Stimulated activated CD4-positive, alpha-beta T cell treated with anti-CD3 and anti-CD28 coated beads, Interleukin-4, amount 100 ng/mL, for 48 hours (primary cell): ENCODE measurements at places on chromosomes 11 and 22.

DNA sequence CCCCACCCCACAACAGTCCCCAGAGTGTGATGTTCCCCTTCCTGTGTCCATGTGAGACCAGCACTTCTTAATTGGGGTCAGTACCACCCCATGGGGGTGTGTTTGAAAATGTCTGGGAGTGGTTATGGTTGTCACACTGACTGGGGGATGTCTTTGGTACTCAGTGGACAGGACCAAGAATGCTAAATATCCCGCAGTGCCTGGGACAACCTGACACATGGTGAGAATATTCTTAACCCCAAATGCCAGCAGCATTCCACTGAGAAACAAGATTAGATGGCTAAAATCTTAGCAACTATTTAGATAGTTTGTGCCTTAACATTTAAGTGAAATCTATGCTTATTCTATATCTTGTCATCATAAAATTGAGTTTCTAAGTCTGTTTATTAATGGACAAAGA lies 177.5 kb upstream of the ZBED5 start:
- DNase-seq, result no peak

GRCh38 chr22:46942799-46943785 lies 180.6 kb downstream of the TBC1D22A start:
- DNase-seq, result no peak

DNA sequence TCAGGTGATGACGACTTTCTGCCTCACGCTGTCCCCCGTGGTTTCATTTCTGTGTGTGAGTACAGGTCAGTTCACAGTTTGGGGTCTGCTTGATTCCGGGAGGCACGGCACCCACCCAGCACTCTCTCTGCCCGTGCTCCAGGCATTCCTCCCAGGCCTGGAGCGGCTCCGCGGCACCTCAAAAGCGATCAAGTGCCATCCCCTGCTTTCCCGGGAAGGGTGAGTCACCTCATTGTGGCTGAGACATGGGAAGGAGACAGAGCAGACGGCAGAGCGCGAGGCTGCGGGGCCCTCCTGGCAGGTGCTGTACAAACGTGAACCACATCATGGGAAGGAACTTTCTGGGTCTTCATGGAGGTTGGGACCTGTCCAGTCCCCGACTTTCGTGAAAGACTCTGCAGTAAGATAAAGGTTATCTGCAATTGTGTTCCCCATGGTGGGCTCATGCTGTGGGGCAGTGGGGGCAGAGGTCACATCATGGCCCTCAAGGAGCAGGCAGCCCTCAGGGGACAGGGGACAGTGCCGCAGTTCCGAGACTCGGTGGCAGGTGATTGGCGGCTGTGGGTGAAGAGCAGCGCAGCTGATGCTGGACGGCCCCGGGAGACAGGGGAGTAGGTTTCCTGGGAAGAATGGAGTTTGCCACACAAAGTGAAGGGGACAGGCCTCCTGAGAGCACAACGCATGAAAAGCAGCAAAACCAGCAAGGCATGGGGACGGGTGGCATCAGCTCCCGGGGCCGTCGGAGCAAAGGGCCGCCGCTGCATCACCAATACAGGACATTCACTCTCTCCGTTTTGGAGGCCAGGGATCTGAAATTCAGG lies 65.3 kb downstream of the CELSR1 start:
- DNase-seq, result no peak

GRCh38 chr11:119018074-119018938 lies at the start of the genes RPS25 and TRAPPC4:
RPS25 (minus strand) TSS chr11:119018343; CDS start chr11:119018284, 59 bp downstream.
TRAPPC4 (plus strand) TSS chr11:119018766; CDS start chr11:119018796, 30 bp downstream.
- DNase-seq, result peak; percentile 87

- peak; percentile 4 for DNase-seq
Measured at GRCh38 chr11:131064373-131064991, 148.2 kb upstream of the SNX19 start.

DNA sequence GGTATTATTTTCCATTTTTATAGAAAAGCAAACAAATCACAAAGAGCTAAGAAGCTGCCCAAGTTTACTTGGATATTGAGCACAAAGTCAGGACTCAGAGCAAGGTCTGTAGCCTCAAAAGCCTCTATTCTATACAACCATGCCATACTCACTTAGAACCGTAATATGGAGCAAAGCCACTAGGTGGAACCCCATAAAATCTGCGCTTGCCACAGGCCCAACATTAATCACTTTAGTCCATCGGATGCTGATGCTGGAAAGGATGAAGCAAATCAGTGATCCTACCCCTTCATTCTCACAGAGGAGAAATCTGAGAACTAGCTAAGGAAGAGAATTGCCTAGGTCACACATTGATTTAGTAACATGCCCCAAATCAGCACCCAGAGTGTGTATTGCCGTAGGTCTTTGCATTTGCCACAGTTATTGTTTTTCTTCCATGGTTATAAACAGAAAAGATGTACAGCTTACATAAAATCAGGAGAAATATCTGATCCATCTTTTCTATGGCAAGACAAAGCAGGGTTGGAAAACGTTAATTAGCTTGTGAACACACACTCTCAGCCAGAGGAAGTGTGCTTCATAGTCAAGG lies 56.7 kb upstream of the RAB38 start:
- no peak for DNase-seq

DNA sequence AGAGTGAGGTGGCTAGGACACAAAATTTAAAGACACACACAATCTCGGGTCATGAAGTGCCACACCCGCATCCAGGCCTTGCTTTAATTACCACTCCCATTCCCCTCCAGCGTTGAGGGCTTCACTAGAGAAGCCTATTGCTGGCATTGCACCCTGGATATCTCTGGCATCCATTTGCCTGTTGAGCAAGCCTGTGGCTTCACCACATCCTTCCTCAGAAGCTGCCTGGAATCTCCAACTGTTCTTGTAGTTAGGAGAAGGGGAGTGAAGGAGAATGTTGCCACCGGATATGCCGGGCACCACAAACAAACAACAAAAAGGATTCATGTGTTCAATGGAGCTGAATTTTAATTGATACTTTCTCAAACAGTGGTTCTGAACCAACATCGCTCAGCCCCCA lies 34.4 kb upstream of the RCN1 start:
- DNase-seq, result no peak

DNA sequence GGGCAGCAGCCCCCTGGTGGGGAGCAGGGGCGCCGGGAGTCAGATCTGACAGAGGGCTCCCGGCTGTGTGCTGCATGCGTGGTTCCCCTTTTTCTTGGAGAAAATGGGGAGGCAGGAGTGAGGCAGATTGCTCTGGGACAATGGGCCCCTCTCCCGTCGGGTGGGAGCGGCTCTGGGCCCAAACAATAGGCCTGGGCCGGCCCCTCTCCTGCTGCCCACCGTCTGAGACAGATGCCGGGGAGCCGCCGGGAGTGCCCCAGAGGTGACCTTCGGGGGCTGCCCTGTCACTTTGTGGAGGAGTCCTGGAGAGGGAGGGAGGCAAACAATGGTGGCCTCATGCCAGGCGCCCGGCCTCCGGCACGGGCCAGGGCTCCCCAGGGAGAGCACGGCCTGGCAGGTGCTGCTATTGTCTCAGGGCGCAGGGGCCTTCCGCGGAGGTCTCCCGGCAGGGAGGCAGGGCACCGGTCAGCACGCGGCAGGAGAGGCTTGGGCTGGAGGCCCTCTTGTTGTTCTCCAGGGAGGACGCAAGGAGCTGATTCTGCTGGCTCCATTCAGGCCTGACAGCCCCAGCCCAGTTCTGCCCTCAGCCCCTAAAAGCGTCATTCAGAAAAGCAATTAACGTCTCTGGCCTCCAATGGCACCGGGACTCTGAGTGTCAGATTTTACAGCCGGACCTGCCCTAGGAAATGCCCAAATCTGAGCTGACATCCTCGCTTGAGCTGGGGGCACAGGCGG lies 44.8 kb downstream of the SMIM38 start:
- DNase-seq, result no peak

DNA sequence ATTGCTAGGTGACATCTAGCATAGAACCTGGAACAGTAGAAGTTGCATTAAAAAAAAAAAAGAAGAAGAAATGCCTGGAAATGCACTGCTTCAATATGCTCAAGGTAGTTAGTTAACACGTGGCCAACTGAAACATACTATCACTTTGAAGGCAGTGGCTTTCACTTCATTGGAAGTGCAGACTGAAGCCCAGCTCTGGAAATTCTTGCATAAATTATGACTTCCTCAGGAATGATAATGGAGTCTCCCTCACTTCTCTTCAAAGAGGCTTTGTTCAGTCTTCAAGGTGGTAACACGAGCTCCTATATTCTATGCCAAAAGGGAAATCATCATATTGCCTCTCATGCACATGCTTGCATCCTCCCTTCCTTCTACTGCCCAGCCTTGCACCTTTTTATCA lies 715.9 kb upstream of the API5 start:
- DNase-seq, result no peak

DNA sequence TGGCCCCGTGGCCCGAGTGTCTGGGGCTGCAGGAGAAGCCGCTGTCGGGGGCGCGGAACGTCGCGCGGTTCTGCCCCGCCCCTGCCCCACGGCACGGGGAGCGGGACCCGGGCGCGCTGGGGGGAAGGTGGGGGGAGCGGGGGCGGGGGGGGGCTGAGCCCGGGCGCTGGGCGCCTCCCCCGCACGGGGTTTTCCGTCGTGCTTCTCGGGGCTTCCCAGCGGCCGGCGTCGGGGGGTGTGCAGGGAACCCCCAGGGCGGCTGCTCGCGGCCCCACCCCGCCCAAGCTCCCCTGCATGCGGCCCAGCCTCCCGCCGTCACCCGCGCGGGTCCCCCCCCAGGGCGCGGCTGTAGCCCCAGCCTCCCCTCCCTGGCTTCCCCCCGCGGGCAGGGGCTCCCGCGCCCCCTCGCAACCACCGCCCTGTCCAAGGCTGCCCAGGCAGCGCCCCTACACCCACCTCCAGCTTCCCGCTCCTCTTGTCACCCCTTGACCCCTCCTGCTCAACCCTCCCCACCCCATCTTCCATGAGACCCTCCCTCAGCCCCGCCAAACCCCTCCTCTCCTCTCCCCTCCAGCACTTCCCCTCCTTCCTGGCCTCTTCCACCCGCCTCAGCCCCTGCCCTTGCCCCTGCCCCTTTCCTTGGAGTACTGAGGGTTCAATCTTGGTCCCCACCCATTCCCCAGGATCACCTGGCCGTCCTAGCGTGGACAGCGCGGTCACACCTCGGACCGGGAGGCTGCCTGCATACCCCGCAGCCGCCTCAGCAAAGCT lies 1.7 kb downstream of the IL17REL start:
- DNase-seq, result no peak

GRCh38 chr22:46754110-46754799 lies 8.2 kb upstream of the TBC1D22A start:
- no peak for DNase-seq

DNA sequence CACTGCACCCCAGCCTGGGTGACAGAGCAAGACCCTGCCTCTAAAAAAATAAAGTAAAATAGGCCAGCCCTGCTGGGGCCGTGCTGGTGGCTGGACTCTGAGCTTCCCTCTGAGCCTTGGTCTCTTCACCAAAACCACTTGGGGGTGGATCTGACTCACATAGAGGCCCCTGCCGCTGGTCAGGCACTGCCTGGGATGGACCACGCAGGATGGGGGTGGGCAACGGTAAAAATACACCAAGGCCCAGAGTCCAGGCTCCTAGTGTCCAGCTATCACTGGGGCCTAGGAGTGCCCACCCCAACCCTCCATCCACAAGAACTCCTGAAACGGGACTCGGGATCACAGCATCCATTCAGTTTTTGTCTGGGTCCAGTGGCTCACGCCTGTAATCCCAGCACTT lies 12.3 kb upstream of the UPK3A start:
- DNase-seq, result no peak

- DNase-seq, result no peak
Measured at GRCh38 chr11:106086135-106086534, 8.7 kb downstream of the AASDHPPT start.

DNA sequence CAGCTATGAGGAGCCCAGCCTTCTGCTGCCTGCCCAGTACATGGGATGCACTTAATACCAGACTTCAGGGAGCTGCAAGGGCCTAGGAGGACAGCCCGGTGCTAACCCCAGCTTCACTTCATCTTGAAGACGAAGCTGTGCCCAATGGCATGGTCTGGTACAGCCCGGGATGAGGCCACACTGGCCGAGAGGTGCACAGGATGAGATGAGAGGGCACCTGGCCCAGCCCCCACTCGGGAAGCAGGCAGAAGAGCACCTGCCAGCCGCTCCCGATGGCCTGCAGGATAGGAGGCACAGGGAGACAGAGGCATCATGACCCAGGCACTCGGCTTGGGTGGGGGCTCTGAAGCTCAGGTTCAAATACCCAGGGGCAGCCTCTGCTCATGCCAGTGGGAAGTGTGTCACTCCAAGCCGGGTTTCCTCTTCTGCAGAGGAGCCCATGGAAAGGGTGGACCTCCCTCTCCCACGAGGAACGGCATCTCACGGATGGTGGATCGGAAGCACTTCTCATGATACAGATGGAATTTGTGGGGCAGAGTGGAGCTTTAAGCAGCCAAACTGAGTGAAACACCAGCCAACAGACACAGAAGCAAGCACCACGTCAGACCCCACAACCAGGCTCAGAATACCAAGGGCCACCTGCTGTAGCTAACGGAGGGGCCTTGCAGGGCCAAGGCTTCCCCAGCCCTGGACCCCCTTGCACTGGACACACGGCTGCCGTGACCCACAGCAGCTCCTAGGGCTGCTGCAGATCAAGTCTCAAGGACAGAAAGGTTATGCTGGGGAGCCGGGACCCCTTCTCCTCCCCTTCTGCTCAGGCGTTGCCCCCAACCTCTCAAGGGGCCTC lies 875.2 kb downstream of the BRD1 start:
- no peak for DNase-seq

DNA sequence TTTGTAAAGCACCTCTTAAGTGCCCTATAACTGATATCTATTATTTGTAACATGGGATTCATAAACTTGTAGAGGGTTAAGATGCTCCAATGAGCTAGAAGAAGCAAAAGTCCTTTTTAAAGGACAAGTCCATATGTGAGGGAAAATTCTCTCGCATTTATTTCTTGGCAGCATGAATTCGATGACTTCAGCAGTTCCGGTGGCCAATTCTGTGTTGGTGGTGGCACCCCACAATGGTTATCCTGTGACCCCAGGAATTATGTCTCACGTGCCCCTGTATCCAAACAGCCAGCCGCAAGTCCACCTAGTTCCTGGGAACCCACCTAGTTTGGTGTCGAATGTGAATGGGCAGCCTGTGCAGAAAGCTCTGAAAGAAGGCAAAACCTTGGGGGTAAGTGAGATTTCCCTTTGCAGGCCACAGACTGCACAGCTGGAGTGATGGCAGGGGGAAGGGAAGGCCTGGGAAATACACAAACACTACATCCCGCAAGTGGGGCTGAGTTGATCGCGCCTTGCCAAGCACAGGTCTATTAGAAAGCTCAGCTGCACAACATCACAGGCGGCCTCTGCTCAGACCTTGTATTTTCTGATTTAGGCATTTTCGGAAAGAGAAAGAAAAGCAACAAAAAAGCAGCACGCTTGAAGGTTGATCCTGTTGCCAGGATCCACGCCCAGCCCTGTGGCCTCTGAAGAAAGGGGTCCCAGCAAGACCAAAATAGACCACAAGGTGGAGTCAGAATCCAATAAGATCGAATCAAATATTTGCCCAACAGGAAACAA lies 1.5 kb downstream of the MS4A8 start:
- DNase-seq, result no peak

GRCh38 chr22:17888855-17889254 lies 114.6 kb upstream of the BID start:
- DNase-seq, result no peak

GRCh38 chr22:17684245-17684644 lies 45.7 kb downstream of the BCL2L13 start:
- DNase-seq, result no peak
